ENCODE measurements at places on chromosomes 1 and 21.

- no peak for DNase-seq
Observed at GRCh38 chr1:4305526-4306301, 348.7 kb upstream of the AJAP1 start.

DNA sequence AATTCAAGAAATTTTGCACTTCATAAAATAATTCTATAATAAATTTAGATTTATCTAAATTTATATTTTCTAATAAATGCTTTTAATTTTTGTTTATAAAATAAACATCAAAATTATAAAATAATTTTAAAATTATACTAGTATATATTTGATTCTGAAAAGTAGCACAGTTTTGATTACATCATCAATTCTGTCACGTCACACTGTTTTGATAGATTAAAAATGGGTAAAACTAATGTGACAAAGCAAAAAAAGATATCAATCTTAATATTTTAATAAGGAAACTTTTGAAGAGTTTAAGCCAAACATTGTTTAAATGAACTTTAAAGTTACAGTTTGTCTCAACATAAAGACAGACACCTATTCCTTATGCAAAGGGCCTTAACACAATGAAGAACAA lies 1001.8 kb downstream of the KCNT2 start:
- DNase-seq, result no peak

- no peak for DNase-seq
Observed at GRCh38 chr1:22329148-22329515, 122.5 kb upstream of the ZBTB40 start.

GRCh38 chr1:115647507-115647906 lies 5.7 kb downstream of the VANGL1 start:
- DNase-seq, result no peak

GRCh38 chr1:77533660-77534305 lies 148.7 kb downstream of the ZZZ3 start:
- DNase-seq, result peak; percentile 56

- peak; percentile 53 for DNase-seq
Observed at GRCh38 chr21:29656504-29657239, 283.1 kb downstream of the GRIK1 start.
